ENCODE measurements at places on chromosomes 5 and 9. TPM values are rescaled to one million over a fixed set of nuclear protein-coding genes. Genes with fewer than 3 reads are reported as not detected.
A peak's percentile ranks its signal among the peaks of the same experiment; 100 is the strongest.

GRCh38 chr5:168159425-168159824, 132.0 kb upstream of the WWC1 start:
- no peak for DNase-seq

GRCh38 chr5:35058374-35058788, 10.6 kb upstream of the AGXT2 start:
- no peak for DNase-seq

DNA sequence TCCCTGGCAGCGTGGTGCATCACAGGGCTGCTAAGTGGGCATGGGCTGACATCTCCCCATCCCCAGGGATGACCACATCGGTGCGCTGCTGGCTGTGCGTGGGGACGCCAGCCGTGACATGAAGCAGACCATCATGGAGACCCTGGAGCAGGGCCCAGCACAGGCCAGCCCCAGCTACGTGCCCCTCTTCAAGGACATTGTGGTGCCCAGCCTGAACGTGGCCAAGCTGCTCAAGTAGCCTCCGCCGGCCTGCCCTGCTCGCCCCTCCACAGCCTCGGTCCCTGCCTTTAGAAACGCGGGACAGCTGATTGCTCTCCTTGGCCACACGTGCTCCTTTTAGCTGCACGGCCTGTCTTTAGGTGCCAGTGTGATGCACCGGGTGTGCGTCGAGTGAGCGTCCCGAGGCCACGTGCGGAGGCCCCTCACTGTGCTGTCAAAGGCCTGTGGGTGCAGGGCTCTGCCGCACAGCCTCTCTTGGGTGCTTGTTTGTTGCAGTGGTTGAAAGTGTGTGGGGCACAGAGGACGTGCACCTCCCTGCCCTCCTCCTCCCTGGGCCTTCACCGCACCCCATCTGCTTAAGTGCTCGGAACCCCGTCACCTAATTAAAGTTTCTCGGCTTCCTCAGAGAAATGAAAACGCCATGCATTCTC, 23.8 kb downstream of the EXOC3 start:
- no peak for DNase-seq

DNA sequence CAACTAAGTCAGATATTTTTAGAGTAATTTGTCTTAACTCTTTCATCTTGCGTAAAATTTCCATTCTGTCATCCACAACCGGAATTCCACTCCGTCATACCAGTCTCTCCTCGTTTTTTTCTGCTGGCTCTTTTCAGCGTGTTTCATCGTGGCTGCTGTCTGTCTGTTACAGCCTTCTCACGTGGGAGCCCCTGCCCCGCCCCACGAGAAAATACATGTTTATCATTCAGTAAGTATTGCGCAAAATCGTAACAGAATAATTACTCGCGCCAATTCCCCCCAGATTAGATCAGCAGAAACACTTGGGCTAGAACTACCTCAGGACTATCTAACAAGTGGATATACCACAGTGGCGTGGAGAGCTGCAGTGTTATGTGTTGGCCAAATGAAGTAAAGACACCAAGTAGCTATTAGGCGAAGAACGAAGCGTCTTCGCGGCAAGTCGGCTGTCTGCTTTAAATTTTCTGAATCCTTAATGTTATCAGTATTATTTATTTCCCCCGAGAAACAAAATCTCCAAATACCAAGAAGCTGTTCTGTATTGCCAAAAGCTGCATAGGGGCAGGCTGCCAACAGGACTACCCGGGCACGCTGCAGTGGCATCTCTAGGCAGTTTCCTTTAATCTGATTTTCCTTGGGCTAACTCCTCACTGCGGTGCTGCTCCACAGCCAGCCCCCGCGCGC, 566 bp upstream of the FOCAD start:
- DNase-seq = peak; percentile 58

The PCSK1 gene
- total RNA-seq = 0.18 TPM

- DNase-seq = peak; percentile 81
Measured at GRCh38 chr9:72363908-72364678, 915 bp downstream of the ZFAND5 start.

GRCh38 chr5:140202078-140202477, 27.1 kb downstream of the CYSTM1 start:
- DNase-seq = no peak

GRCh38 chr5:137056676-137057075, 442.4 kb downstream of the SPOCK1 start:
- DNase-seq = no peak

The CDC20B gene
- not detected for total RNA-seq

GRCh38 chr9:129696944-129697655, 31.7 kb downstream of the PRRX2 start:
- DNase-seq = peak; percentile 35

- DNase-seq = no peak
Measured at GRCh38 chr9:123201083-123201482, 67.3 kb downstream of the STRBP start.

The ANKDD1B gene
- total RNA-seq = 0.18 TPM

GRCh38 chr5:10519729-10520128, 44.1 kb upstream of the ANKRD33B start:
- DNase-seq = no peak

- no peak for DNase-seq
Measured at GRCh38 chr9:28758341-28758740, 1185.1 kb upstream of the C9orf72 start.

DNA sequence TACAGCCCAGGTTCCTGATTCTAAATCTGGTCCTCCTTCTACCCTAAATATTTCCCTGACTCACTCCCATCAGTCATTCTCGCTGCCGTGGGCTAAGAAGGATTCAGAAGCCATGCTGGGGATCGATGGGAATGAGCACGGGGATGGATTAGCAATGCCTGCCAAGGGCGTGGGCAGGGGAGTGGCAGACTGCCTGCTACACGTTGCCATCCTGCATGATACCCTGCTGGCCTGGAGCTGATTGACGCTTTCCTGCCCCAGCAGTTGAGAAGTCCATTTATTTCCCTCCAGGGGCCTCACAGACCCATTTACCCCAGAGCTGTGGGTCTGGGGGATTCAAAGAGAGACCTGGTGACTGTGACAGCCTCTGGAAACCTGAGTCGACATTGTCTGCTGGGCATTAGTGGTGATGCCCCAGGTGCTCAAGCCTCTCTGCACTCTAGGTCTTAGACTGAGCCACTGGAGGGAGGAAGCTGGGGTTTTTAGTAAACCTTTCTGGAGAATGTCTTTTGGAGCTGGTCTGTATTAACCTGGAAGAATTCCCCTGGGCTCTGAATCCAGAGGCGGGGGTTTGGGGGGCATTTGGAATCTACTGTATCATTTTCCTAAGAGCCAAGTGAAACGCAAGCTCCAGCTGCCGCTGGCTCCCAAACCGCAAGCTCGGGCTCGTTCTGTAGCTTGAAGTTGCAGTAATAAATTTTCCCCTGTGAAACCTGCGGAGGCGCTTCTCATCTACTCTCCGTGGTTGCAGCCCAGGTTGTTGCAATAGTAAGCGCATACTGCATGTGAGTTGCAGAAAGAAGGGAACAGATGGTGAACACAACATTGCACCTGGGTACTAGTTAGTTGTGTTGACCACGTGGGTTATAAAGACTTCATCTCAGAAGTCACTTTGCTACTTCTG, 76.3 kb upstream of the RAPGEF1 start:
- no peak for DNase-seq

- DNase-seq = no peak
Measured at GRCh38 chr5:158007336-158007735, 148.4 kb upstream of the CLINT1 start.

- no peak for DNase-seq
Measured at GRCh38 chr9:115804206-115804605, 349.4 kb upstream of the PAPPA start.

DNA sequence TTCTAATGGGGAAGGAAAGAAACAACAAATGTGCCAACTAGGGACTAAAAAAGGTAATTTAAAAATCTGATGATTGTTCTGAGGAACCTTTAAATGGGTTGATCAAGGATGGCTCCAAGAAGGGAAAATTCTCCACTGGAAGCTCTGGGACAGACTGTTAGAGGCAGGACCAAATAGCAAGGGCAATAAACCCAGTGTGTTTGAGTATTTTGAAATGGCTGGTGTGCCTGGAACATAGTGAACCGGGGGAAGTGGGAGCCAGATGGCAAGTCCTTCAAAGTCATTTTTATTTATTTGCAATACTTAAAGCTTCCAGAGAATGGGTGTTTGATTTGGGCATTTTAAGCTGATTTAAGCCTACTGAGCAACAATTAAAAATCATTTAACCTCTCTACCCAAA, 587.7 kb upstream of the MEF2C start:
- no peak for DNase-seq

GRCh38 chr9:35814106-35814840, 569 bp downstream of the HINT2 start:
- DNase-seq = peak; percentile 76

The PCDHB15 gene
- 4.5 TPM for total RNA-seq

DNA sequence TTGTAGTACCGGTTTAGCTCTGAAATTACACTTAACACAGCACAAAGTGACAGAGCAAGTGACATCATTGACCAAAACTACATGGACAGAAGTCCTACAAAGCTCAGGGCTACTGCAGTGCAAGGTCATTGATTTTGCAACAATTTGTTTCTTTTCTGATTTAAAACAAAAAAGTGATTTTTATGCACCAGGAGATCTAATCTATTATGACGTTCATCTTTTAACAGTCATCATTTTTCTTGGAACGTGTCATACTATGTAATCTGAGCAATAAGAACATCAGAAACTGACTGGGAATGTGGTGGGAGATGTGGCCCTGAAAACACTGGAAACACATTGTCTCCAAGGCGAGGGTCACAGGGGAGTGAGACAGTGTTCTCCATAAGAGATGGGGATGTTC, 17.4 kb upstream of the ZFAND5 start:
- no peak for DNase-seq

The PLAC8L1 gene
- not detected for total RNA-seq

The SPATA31C1 gene
- not detected for total RNA-seq

GRCh38 chr9:76359766-76360165, 34.5 kb downstream of the RFK start:
- no peak for DNase-seq

The SLC6A19 gene
- not detected for total RNA-seq

DNA sequence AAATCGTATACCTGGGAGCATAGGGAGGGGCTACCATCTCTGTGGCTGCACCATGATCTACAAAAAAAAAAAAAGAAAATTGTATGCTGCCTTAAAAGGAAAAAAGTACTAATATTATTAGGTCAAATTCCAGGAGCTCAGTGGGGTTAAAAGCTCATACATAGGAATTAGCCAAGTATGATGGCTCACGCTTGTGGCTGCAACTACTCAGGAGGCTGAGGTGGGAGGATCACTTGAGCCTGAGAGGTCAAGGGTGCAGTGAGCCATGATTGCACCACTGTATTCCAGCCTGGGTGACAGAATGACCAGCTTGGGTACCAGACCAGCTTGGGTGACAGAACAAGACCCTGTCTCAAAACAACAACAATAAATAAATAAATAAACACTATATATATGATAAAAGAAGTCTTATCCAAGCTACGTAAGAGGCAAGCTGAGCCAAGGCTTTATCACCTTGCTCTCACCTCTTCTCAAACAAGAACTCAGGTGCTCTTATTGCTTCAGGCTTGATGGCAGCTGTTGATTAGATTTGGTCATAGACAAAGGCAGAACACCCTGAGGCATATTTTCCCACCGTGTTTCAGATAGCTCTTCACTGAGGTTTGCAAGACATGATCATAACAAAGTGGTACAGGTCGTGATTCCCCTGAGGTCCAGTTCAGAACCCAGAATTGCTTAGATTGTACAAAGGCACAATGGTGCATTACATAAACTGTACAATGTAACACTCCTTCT, 3.3 kb upstream of the FBXW11 start:
- no peak for DNase-seq

GRCh38 chr9:38081356-38082108, 12.5 kb upstream of the SHB start:
- DNase-seq = no peak

DNA sequence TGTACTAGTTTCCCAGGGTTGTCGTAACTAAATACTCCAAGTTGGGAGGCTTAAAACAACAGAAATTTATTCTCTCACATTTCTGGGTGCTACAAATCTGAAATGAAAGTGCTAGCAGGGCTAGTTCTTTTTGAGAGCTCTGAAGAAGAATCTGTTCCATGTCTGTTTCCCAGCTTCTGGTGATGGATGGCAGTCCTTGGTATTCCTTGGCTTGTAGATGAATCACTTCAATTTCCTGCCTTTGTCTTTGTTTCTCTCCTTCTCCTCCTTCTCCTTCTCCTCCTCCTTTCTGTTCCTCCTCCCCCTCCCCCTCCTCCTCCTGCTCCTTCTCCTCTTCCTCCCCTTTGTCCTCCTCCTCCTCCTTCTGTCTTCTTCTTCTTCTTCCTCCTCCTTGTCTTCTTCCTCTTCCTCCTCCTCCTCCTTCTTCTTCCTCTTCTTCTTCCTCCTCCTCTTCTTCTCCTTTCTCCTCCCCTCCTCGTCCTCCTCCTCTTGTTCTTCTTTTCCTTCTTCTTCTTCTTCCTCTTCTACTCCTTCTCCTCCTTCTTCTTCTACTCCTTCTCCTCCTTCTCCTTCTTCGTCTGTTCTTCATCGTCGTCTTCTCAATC, 104.7 kb upstream of the ANKRD55 start:
- DNase-seq = no peak

GRCh38 chr5:10862085-10862484, 101.1 kb upstream of the DAP start:
- DNase-seq = no peak

The XRCC4 gene
- 10.1 TPM for total RNA-seq

DNA sequence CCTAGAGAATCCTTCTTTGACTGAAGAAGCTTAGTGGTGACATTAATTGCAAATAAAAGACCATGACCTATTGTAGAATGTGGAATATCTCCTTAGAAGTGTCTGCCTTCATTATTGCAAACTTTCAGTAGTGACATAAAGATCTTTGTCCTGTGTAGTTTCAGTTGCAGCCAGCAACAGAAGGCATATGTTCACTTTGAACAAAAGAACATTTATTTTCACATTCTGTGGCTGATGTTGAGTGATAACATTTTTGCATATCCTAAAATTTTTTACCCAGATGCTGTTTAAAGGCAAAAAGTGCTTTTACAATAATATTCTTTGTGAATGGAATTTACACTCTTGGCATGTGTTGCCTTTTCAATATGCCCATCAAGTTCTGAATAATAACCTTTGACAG, 165.9 kb downstream of the TMC1 start:
- no peak for DNase-seq

The SH3RF2 gene
- total RNA-seq = 171 TPM

- no peak for DNase-seq
Measured at GRCh38 chr5:137184734-137185133, 314.4 kb downstream of the SPOCK1 start.

The TXNDC8 gene
- not detected for total RNA-seq

GRCh38 chr5:79512471-79513307, 1.2 kb downstream of the HOMER1 start:
- no peak for DNase-seq

The CCL27 gene
- not detected for total RNA-seq

The KLF9 gene
- 67.4 TPM for total RNA-seq

The SLC22A4 gene
- total RNA-seq = 3.7 TPM

- no peak for DNase-seq
Measured at GRCh38 chr5:131525805-131526204, 109.2 kb downstream of the RAPGEF6 start.

The MARVELD2 gene
- 1.7 TPM for total RNA-seq

All from heart right ventricle (tissue), 16 donors.